ENCODE measurements at places on chromosomes 3 and 15. TPM values are rescaled to one million over a fixed set of nuclear protein-coding genes. Genes with fewer than 3 reads are reported as not detected.

NIPA2 gene
- total RNA-seq, result 26.0 TPM

GOLGA8S gene
- 0.09 TPM for total RNA-seq

DNA sequence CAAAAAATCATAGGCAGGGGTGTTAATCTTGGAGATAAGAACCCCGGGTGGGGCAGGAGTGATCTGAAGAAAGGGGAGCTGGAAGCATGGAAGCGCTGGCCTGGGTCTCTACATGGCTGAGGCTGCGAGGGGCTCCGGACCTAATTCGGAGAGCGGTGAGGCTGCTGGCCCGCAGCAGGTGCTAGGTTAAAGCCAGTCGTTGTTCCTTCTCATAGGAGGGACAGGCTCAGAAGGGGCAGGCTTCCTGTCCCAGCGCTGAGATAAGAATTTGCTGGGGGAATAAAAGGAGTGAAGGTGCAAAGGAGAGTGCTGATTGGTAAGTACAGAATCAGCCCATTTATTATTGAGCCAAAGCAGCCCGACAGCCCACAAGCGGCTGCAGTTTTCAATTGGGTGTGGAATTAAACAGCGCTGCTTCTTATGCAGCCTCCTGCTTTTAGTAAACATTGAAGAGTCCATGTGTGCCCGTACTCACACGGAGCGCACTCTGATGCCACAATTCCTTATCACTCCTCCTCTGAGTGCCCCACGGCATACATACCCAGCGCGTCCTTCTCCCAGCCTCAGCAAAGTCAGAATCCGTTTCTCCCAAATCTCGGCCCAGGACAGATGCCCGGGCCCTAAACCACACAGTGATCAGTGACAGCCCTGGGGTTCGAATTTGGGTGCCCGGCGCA, 17.1 kb downstream of the CHST13 start:
- DNase-seq, result no peak

DNA sequence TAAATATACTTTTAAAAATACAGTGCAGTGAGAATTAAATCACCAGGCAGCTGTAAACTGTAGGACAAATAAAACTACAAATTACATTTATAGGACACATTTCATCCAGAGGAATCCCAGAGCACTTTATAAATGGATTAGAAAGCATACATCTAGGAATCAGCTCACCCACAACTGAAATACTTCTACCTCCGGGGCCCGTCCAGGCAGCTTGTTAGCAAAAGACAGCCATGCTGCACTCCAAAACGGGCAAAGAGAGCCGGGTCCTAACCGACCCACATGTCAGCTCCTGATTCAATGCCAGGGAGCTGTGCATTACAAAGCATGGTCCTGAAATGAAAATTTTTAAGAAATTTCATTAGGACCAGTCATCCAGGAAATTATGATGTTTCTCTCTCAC, 234.1 kb downstream of the CBLB start:
- no peak for DNase-seq

GRCh38 chr3:126664591-126665214, 9.8 kb upstream of the TXNRD3 start:
- DNase-seq, result peak; percentile 42

DNA sequence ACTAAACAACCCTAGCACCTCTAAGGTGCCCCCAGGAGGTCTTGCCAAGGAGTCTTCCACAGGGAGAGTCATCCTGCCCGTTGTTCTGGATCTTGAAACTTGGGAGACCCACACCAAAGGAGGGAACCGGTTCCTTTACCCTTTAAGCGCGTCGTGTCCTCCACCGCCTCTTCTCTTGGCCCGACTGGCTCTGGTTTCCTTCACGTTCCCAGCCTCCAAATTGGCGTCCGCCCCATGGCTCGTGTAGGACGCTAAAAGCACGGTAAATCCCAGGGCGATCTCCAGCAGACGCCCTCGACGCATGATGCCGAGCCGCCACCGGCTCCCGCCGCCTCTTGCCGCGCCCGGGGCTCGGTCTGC, 1.1 kb downstream of the FBN1 start:
- DNase-seq, result no peak

DNA sequence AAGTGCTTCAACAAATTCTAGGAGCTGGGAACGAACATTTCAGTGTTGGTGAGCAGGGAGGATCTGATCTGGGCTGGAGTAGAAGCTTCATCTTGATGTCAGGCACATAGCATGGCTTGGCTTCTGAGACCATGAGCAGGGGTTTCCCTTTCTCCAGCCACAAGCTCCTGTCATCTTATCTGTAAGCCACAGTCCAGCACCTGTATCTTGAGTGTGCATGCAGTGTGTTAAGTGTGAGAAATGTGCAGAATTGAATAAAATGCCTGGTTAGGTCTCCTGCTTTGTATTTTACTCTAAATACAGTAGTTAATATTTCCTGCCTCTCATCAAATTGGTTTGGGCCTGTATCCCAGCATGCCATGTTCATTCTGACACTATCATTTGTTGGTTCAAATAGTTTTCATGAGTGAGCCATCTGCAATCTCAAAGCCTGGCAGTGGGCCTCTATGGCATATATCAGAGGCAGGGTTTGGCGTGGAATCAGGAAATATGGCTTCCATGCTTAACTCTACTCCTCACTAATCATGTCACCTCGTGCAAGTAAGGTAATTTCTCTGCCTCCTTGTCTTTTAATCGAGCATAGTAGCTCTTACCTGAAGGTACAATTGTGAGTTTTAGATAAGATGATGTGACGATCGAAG, 43.3 kb downstream of the TLNRD1 start:
- DNase-seq, result no peak

DNA sequence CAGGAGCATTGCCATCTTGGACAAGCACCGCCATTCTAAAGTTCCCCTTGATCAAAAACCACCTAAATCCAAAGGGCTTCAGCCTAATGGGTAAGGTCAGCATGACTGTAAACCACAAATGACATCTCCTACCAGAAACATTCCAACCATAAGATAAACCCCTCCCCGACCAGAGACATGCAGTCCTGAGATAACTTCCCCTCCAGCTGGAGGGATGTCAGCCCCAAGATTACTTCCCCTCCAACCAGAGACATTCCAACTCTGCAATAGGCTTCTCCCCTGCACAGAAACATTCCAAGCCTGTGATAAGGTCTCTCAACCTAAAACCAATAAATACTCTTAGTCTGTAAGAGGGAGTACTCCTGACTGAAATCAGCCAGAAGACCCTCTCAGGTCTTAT, 62.7 kb upstream of the DNAJC19 start:
- DNase-seq, result no peak

Data from Calu3 (cell line).